ENCODE measurements at places on chromosomes 7 and 10. TPM values are rescaled to one million over a fixed set of nuclear protein-coding genes. Genes with fewer than 3 reads are reported as not detected.
A peak's percentile ranks its signal among the peaks of the same experiment; 100 is the strongest.

DNA sequence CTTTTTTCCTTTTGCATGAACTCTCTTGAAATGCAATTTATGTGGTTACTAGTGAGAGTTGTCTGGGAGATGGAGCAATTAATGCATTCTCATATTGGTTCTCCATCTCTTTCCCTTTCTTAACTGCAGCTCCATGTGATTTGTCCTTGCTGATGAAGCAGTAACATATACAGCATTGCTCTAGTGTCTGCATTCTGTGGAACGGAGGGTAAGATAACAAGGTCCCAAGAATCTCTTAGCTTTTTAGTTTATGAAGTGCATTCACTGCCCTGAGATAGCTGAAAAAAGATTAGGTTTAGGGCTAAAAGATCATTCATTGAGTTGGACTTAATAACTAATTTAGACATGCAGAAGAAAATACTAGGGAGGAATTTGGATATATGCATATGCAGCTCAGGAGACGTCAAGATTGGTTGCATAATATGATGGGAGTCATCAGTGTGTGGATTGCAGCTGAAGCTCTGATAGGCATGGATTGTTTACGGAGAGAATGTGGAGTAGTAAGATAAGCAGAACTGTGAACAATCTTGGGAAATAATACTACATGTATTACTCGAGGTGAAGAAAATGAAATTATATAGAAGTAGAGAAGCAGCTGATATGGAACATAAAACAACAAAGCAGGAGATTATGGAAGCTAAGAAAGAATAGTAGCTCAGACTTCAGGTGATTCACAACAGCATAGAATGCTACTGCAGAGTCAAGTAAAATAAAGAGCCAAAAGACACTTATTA is 404.7 kb downstream of the ARL4A start:
- no peak for DNase-seq

- no peak for DNase-seq
Measured at GRCh38 chr7:95529701-95530100, 44.0 kb downstream of the ASB4 start.

DNA sequence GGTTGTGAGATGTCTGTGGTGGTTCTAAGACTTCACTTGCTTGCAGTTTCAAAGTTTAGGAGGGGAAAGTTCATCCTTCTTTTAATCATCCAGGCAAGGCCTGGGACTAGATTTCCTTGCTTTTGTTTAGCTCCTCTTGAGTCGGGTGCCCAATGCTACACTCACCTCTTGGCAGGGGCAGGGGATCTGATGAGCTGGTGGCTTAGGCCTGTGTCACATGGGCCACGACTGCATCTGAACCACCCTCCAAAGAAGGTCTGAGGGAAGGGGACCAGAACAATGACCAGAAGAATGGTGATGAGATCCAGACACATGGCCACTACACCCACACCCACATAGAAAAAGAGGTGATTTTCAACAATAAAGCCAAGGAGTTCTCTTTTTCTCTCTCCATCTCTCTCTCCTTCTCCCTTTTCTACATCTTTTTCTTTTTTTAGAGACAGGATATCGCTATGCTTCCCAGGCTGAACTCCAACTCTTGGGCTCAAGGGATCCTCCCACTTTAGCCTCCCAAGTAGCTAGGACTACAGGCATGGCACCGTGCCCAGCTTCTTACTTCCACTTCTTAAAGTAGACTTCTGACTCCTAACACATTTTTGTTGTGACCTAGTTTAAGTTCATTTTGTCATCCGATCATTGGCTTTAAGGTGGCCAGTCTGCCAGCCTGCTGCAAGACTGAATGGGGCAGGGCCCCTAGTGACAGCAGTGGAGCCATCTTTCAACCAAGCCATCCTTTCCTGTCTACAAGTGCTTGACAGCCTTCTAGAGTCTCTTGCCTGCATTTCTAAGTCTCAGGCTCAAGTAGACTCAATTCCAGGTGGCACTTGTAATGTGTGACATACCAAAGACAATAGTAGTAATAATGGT is 350.9 kb downstream of the RNLS start:
- DNase-seq: peak; percentile 50

- no peak for DNase-seq
Measured at GRCh38 chr10:78532480-78533042, 498.9 kb downstream of the RPS24 start.

The RTKN2 gene
- 0.04 TPM for total RNA-seq

DNA sequence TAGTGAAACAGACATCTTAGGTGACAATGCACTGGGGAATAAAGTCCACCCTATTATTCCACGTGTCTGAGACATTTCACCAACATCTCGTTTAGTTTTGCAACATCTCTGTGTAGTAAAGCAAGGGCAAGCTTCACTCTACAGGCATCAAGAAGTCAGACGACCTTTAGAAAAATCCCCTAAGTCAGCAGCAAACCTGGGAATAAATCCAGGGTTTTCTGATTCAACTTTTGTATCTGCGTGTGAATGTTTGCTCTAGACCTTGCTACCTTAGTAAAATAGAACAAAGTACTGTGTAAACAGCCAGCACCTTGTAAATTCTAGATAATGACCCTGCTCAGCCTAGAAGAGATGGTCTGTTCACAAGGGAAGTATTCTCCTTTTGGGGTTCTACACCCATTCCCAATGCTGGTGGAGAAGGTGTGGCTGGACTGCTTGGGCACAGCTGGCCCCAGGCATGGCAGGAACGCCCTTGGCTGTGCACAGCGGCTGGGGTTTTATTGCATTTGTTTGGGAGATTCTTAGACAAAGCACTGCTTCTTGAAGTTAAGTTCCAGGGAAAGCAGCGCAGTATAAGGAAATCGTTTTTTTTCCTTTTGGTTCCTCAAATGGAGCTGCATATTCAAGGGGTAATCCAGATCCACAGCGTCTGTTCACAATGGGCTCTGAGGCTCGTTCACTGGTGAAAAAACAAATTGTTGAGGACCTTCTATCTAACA is 38.3 kb upstream of the GALNTL5 start:
- DNase-seq: no peak

- no peak for DNase-seq
Measured at GRCh38 chr7:98978672-98979071, 100.3 kb downstream of the TRRAP start.

DNA sequence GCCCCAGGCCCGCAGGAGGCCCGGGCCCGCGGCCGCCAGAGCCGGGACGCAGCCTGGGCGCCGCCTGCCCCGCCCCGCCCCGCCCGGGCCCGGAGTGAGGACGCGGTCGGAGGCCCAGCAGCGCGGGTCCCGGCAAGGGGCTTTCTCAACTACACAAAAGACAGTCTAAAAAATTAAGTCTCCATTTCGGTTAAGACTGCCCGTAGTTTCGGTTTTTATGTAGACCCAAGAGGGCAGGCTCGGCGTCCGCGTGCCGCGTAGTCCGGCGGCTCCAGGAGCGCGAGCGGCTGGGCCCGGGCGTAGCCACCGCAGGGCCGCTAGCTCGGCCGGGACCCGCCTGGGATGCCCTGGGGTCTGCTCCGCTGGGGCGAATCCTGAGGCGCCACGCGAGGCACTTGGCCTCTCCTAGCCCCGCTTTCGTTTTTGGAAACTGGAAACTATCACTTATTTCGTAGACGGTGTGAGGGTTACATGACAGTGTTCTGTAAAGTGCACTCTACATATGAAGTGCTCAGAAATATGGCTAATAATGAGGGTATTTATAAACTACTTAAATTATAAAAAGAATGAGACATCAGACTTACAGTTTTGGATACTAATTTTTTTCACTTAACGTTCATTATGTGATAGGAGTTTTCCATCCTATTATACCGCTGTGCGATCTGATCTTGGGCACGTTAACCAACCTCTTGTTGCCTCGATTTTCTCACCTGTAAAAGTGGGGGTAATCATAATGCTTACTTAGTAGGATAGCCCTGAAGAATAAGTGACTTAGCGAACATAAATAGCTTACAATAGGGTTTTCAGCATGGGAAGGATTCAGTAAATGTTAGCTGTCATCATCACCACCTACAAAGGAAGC is 573 bp downstream of the BLVRA start:
- peak; percentile 26 for DNase-seq

GRCh38 chr7:74230446-74231231 is 20.8 kb downstream of the LAT2 start:
- no peak for DNase-seq

DNA sequence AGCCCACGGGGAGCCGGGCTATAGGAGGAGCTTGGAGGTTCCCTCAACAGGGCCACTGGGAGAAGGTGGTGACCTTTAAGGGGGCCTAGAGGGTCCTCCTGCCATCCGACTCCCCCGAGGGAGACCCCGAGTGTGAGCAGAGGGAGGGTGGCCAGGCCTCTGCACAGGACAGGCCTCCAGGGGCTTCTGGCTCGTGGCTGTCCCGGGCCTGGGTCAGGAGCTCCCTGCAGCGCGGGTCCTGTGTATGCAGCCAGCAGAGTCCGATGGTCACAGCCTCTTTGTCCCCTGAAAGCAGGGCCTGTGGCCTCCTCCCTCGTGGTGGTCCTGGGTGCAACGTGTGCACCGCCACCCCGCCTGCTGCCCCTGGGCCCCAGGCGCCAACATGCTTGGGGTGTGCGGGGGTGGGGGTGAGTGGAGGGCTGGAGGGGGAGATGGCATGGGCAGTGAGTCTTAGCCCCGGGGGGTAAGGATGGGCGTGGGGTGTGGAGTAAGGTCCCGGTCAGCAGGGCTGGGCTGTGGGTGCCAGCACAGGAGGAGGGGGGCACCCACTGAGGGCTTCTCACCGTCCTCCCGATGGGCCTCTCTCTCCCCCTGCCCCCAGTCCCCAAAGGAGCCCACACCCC is 27.1 kb downstream of the UNCX start:
- no peak for DNase-seq

DNA sequence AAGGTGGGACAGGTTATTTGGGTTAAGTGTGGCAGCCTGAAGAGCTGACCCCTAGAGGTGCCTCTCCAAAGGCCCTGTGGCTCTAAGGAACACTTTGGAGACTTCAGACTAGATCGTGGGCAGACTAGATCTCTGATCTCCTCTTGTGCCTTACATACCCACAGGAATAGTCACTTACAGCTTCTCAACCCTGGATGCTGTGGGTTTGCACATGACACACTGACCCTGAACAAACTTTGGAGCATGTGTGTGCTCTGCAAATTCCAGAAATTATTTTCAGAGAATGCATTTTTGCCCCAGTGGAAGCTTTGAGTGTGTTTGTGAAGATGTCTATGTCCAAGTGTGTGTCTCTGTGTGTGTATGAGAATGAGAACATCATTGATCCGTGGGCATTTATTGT is 119.6 kb downstream of the EMX2 start:
- no peak for DNase-seq

DNA sequence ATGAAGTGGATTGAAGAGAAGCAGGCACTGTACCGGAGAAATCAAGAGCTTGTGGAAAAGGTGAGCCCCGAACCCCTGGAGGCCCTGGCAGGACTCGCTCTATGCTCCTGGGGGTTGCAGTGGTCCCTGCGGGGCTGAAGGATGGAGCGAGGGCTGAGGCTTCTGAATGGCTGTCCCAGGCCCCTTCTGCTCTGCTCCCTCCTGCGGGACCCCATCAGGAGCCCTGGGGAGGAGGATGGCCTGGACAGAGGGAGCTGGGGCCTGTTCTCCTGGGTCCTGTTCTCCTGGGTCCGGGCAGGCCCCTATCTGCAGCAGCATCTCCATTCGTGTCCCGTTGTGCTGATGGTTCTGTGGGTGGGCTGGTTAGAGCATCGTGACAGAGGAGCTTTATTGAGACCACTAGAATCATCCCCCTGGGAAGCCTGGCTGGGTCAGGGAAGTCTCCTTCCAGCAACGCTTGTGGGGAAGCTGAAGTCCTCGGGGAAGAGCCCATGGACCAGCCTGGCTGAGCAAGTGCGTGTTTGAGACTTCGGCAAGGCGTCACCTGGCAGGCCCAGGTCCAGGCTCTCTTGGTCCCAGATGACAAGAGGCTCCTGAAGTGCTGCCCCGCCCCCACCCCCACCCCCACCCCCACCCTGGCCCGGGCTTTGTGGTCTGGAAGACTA is 41.1 kb upstream of the DPYSL4 start:
- no peak for DNase-seq

- DNase-seq: no peak
Measured at GRCh38 chr10:119414081-119414611, 128.4 kb downstream of the RGS10 start.

The BUD31 gene
- 27.5 TPM for total RNA-seq

The OGDHL gene
- 2.3 TPM for total RNA-seq

The OR13A1 gene
- total RNA-seq: 0.09 TPM

- no peak for DNase-seq
Measured at GRCh38 chr10:10803278-10803677, 214.4 kb upstream of the CELF2 start.

The STAMBPL1 gene
- total RNA-seq: 2.4 TPM

DNA sequence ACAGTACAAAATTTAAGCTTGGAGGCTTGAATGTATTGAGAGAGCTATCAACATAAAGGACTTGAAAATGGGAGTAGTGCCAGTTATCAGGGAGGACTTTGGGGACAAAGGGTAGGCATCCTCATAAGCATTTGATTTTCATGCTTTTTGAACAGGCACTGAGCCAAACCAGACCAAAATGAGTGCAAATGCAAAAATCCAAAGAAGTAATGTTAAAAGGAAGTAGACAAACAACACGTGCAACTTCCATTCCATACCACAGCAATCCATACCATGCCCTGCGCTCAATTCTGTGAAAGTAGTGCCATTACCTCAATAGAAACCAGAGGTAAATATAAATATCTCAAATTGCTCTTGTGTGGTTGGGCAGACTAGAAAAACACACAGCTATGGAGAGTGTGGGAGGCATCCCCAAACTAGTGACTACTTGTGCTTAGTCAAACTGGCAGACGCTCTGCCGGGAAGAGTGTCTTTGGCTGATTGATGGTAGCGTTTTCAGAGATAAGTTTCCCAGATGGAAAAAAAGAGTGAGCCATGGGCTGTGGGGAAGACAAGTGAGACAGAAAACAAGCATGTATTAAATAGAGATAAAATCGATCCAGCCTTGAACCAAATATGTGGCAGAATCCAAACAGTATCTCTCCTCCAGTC is 161.5 kb downstream of the CREB5 start:
- DNase-seq: no peak

DNA sequence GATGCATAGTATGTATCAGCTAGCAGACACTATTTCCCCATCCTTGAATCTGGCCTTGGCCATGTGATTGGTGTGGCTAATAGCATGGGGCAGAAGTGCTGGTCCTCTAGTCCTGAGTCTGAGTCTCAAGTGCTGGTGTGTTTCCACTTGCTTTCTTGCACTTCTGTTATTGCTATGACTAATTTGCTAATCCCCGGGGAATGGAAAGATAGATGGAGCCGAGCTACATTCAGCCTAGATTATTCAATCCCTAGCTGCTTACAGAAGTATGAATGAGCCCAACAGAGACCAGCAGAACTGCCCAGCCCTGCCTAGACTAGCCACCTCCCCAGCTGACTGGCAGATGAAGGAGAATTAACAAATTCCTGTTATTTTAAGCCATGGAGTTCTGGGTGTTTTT is 53.2 kb upstream of the SYPL1 start:
- no peak for DNase-seq

DNA sequence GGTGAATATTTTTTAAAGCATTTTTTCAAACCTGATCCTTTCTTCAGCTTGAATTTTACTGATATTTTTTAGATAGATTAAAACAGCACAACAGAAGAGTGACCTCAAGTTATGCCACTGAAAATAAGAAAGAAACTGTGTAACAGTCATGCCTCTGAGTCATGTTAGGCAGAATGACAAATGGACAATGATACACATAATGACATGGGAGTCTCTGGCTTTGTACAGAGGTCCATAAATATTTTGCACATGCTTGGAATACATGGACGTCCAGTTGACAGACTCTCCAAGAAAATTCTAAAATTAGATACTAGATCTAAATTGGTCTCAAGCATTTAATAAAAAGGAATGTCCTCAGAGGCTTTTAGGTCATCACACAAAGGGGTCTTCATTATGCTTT is 21.9 kb upstream of the SEMA3A start:
- DNase-seq: no peak

- DNase-seq: no peak
Measured at GRCh38 chr10:103177123-103177522, 15.9 kb downstream of the NT5C2 start.
